Right kidney (tissue), 9 donors: ENCODE measurements at places on chromosomes 1 and 21.
A peak's percentile ranks its signal among the peaks of the same experiment; 100 is the strongest.

GRCh38 chr1:204577794-204578478 lies 61.7 kb downstream of the MDM4 start:
- no peak for DNase-seq

- no peak for DNase-seq
Observed at GRCh38 chr1:201017828-201018163, 5.7 kb downstream of the KIF21B start.

DNA sequence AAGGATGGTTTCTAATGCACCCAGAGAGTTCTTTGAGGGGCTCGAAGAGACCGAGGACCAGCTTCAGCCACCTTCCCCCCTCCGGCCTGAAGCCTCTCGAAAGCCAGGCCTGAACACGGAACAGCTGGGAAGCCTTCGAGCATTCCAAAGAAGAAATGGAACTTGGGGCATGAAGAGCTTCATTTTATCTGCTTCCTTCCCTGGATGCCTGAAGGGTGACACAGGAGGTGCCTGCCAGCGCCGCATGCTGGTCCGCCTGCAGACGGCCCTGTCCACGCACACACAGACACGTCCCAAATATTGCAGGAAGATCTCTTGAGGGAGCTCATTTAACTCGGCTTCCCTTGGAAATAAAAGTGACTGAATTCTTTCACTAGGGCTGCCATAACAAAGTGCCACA lies 73.7 kb downstream of the TOMM20 start:
- no peak for DNase-seq

- DNase-seq = no peak
Observed at GRCh38 chr21:38476385-38476784, 21.9 kb downstream of the ERG start.

- no peak for DNase-seq
Observed at GRCh38 chr1:38098101-38098847, 51.7 kb upstream of the POU3F1 start.

DNA sequence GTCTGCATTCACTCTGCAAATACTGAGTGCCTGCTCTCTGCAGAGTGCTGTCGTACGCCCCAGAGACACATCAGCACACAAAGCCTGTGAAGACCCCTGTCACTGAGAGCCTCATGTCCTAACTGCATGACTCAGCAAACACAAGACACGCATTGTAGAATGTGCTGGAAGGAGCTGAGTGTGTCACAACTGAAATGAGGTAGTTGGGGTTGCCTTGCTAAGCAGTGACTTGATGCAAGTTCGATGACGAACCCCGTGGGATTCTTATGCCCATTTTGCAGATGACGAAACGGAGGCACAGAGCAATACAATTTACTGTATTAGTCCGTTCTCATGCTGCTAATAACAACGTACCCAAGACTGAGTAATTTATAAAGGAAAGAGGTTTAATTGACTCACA lies 65.1 kb downstream of the RIPK4 start:
- DNase-seq = no peak

DNA sequence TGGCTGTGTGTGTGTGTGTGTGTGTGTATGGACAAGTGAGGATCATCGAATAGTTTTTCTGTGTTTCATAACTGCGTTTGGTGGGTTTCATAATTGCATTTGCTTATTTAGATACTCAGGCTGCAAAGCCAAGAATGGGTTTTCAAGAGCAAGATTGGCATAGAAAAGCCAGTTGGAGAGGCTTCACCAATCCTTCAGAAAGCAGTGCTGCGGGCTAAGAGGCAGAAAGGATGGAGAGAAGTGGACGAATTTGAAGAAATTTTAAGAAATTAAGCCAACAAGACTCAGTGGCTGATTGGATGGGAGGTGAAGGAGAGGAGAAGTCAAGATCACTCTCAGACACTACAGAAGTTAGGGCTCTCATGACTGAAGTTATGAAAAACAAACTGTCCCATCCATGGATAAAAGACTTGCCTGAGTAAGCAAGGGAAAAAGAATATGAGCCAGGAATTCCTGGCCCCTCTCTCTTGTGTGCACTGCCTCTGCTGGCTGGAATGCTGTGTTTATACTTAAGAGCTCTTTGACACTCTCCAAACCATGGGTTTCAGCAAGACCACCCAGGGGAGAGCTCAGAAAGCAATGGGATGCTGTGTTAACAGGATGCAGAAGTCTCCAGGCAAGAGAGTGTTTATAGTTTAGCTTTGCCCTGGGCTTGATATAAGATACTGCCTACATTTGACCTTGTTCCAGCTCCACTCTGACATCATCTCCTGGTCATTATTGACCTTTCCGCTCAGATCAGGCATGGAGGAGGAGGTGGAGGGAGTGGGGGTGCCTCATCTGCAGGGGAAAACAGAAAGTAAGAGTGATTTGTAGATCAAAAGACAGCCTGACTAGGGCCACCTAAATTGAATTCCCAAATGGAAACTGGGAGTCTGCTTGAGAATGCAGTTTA lies 232.0 kb upstream of the PLXNA2 start:
- peak; percentile 61 for DNase-seq

DNA sequence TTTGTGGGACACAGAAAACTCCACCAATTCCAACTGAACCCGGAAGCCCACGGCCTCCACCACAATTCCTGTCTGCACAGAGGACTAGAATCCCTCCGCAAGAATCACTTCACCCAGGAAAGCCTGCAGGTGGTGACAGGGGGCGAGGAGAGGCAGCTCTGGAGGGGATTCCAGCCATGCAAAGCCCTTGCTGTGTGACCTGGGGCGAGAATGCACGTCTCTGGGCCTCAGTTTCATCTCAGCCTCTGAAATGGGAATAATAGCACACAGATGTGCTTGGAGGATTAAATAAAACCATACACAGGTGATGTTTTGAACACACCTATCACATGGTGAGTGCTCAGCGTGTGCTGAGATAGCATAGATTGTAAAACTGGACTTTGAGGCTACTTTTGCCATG lies 14.1 kb downstream of the FBXO2 start:
- no peak for DNase-seq

DNA sequence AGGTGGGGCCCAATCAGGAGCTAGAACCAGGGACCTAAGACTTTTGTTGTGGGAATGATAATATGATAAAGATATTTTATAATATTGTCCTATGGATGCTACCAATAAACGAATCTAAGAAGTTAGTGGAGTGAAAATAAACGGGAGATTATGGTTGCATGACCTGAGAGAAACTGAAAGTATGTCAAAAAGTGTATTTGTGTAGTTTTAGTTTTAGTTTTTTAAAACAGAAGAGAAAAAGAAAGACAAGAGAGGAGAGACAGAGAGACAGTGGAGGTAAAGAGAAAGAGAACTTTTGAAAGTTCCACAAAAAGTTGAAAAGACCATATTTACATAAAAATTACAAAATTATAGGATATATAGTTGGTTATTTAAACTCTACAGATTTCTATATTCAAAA lies 64.1 kb upstream of the TMPRSS15 start:
- DNase-seq = no peak

DNA sequence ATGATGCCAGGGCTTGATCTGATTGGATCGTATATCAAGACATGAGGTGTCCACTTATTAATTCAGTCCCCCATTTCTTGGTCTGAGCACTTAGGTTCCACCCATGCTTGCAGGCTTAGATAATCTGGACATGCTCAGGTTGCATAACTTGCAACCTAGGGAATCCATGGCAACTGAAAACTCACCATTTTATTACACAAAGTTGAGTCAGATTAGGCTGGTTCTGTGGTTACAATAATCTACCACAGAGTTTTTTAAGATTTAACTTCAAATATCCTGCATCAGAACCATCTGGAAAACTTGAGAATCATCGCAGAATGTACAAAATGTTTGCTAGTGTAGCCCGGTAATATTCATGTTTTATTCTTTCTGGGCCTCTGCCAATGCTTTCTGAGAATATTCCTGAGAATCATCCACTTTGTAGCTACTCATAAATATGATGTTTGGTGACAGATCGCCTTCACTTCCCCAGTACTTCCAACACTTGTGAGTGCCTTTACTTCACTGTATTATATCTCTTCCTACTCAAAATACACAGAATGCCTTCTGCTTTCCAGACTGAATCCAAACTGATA lies 707.2 kb upstream of the ADAMTS5 start:
- DNase-seq = no peak

- DNase-seq = no peak
Observed at GRCh38 chr1:27885621-27886352, 13.4 kb downstream of the THEMIS2 start.

DNA sequence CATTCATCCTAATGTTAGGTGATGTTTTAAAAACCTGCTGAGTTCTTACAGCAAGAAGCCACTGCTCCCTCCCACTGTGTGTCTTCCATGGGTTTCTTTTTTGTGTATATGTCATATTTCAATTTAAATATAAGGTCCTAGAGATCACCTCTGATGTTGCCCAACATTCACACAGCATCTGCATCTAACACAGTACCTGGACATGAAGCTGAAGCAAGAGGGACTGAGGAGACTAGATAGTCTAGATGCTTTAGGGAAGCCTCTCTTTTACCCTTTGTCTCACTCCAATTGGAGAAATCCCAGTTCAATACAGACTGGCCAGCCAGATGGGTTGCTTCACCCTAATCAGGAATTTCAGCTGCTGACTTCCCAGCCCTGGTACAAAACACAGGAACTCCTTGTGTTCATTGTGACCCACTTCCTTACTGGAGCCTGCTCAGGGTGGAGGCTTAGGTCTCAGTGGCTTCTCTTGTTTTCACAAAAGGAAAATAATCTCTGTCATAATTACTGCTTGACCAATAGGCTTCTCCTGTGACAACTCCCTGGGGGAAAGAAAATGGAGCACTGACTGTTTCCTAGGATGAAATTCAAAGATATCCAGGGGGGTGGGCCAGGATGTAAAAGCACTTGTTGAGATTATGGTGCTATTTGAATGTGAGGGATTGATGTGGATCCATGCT lies 17.3 kb downstream of the BTG2 start:
- no peak for DNase-seq

DNA sequence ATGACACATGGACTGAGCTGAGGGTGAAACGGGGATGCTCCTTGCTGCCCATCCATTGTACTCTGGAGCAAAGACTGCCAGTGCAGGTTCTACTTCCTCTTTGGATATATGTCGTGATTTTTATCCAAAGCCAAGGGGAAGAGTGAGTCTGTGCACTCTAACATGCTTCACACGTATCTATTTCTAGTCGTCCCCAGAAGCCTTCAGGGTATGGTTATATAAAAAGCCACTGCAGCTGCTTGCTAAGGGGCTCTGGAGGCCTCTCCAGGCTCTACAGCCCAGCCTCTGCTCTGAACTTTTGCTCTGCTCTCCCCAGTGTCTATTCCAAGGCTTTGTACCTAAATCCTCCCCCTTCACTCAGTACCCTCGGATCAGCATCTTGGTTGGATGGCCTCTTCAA lies 20.1 kb downstream of the PAFAH2 start:
- no peak for DNase-seq

- DNase-seq = no peak
Observed at GRCh38 chr1:180567654-180568053, 8.9 kb downstream of the OVAAL start.

- no peak for DNase-seq
Observed at GRCh38 chr1:212973899-212974298, 23.6 kb downstream of the VASH2 start.

DNA sequence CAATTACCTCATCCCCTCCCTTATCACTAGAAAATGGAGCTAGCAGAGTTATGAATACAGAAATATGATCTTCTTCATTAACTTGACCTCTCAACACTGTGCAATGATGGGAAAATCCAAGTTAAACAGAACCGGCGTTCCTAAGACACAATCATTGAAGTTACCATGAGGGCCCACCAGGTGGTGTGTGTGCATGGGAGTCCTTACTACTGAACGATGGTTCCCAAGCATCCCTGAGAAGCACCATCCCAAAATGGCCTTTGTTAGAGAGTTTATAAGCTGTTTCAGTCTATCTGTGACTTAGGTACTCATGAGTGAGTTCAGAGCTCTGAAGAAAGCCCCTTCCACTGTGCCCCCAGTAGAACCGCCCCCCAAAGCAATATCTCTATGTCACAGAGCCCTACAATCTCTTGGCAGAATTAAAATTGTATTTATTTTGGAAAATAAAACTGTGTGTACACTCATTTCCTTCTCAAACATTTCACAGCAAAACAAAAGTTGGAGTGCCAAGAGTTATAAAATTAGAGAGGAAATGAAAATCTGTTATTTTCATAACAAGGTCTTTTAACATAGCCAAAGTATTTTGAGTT lies 56.8 kb downstream of the PLD5 start:
- no peak for DNase-seq

DNA sequence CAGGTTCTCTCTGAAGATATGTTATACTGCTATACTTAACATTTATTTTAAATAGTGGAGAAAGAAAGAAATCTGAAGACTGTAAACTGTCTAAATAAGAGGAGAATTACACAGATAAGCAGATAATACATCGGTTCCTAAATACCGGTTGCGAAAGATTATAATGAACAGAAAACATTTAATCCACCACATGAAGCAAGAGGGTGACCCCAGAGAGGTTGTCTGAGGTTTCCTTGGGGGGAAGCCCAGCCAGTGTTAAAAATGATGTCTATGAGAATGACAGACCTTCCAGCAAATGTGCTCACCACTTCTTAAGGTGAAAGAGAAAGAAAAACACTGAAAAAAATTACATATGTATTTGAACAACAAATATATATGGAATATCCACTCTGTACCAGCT lies 356.4 kb upstream of the KAZN start:
- no peak for DNase-seq

DNA sequence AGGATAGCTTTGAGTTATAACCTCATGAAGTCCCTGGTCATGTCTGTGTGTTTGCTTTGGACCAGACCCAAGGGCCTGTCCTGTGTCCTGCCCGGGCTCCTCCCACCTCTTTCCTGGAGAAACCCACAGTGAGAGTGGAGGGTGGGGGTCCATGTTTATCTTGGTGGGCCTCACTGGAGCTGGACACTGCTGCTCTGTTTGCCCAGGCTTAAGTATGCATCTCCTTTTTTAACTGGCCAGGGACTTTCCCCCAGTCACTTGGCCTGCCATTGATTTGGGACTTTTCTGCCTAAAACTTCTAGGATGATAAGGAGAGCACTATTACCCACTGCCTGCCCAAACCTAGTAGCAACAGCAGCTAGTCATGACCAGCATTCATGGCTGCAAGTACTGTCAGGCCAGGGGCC lies 49.8 kb downstream of the DDR2 start:
- DNase-seq = no peak

DNA sequence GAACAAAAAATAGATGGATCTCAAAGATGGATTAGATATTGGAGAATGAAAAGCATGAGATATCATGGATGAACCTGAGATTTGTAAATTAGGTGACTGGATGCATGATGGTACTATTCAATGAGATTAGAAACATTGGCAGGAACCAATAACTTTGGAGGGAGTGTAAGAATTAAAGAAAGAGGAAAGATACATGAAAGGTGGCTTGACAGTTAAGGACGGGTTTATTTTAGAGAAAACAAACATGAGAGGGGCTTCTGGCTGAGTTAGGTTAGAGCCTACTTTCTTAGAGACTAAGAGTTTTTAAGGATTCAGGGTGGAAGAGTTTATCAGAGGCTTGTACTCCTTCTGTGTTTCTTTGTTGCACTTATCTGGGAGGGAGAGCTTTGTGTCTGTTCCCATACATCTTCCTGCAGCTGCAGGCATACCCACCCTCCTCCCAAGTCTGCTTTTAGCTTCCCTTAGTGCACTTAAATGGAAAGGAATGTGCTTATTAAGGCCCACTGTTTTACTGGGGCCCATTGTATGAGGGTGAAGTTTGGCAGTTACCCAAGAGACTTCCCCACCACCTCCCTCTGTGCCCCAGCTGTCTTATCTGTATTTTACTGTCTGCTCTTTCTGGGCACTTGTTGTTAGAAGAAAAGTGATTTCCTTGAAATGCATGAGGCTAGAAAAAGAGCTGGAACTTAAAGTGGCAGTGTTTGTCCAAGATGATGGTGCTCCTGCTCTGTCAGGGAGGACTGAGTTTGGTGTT lies 26.1 kb upstream of the CR2 start:
- no peak for DNase-seq
